ENCODE measurements at places on chromosomes 13 and 19.

DNA sequence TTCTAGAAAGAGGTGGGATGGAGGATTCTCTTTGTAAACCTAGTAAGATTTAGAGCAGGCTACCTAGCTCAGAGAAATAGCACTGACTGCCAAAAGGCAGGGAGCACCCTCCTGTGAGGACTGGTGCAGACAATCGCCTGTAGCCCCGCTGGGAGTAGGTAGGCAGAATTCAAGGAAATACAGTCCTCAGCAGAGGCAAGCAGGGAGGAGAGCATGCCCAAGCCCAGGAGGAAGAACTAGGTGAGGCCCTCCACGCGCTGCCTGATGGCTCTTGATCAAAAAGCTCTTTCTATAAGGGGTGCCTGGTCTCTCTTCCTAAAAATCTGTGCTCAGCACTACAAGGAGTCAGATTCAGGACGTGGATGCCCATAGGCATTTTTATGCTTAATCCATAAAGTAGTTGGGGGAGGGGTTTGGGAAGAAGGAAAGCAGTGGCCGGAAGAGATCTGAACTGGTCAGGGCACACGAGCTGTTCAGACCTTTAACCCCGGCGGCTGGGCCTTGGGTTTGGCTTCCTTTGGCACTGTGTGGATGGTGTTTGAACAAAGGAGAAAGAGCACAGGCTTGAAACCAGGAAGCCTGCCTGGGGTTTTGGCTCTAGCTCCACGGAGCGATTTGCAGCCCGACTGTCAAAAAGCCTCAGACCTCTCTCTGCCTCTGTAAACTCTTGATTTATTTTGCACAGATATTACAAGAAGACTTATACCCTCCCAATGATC, 320.6 kb downstream of the FOXO1 start:
- DNase-seq: peak; percentile 72

- DNase-seq: no peak
These were observed 17.9 kb downstream of the ZNF114 start for GRCh38 chr19:48287748-48288147.

DNA sequence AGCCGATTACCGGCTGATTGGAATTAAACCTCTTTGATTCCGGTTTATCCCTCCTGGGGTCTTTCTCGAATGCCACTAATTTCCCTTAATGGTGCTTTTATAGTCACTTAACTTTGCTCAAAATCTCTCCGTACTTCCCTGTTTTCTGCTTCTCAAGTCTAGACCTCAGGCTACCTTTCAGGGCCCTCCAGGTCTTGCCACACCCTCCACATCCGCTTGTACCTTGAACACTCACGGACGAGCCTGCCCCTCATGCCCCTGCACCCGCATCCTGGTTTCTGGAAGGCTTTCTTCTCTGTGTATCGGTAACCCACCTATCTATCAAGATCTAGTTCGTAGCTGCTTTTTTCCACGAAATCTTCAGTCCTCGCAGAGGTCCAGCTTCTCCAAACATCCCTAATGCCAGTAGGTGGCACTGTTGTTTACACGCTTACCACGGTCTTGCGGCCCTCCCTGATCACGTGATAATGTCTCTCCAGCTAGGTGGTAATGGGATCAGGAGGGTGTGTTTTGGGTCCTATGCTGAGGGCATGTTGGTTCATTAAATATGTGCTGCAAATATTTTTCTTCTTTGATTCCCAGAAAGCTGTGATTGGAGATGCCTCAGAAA, 13.8 kb downstream of the ATP12A start:
- no peak for DNase-seq

DNA sequence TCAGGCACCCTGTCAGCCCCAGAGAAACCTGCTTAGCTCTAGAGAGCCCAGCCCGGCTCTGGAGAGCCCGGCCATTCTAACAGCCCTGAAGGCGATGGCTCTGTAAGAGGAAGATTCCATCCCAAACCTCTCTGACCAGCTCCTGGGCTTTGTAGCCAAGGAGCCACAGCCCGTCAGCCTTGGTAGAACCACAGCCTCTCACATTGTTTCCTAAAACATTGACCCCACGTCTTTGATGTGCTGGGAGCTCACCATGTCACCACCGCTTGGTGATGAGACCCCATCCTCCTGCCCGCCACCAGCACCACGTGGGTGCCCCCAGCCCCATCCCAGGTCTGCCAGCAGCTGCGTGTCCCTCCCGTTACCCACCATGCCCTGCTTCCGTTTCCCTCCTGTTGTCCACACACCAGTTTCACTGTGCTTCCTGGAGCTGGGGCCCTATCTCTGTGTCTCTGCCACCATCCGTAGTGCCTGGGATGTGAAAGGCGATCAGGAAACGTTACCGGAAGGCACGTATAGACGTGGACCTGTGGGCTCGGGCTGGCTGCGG, 94.2 kb upstream of the MCF2L start:
- DNase-seq: no peak

GRCh38 chr13:22961835-22962537, 218.8 kb upstream of the SGCG start:
- no peak for DNase-seq

DNA sequence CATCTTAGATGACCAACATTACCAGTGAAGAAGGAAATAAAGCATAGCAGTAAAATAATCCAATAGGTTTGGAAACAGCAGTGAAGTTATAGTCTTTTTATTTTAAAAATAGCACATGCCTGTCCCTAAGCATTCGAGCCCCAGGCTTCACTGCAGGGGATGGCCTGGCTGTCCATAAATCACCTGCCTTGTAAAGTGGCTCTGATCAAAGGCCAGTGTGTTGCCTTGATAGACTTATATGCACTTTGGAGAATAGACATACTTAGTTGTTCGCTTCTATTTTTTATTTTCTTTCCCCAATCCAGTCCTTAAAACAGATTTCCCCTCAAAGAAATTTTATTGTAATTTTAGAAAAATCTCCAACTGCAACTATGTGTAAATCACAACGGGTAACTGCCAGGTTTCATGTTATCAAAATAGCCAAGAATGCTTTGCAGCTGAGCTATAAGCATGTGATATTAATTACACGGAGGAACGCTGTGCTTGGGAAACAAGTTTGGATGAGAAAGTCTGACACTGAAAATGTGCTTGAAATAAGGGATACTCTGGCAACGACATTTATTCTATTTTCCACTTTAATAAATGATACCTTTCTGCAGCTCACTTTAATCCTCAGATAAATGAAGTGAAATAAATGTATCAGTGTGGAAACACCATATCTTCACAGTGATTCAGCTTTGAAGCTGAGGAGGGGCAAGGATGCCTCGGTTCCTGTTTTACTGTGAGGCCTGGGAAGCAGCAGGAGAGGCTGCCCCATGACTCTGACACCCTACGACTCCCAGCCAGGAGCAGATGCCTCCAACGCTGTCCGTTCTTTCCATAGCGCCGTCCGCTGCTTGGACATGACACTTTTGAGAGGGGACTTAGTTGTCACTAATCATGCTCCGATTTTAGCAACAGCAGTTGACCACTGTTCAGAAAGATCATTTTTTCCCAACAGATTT, 5.5 kb upstream of the METTL21C start:
- DNase-seq: no peak

- no peak for DNase-seq
These were observed 7.1 kb downstream of the LMO7 start for GRCh38 chr13:75643182-75643581.

- no peak for DNase-seq
These were observed 320.1 kb downstream of the ZNF536 start for GRCh38 chr19:30692181-30692811.

DNA sequence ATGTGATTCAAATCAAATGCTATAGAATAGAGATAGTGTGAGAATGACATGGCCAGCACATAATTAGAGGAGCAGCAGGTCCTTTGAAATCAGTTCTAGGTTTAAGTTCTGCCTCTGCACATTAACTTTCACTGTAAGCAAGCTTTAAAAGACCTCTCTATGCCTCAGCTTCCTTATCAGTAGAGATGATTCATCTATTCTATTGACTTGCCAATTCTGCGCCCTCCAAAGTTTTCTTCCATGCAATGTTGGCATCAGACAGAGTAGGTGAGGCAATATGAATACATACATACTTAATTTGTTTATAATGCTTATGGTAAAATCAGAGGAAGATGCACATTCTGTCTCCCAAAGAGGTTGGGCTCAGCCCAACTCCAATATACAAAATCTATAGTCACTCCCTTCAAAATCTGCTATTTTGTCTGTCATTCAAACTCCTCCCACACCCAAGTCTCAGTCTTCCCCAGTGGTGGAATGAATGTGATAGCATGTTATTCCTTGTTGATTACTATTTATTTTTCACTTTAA, 525.5 kb downstream of the RFC3 start:
- DNase-seq: no peak

DNA sequence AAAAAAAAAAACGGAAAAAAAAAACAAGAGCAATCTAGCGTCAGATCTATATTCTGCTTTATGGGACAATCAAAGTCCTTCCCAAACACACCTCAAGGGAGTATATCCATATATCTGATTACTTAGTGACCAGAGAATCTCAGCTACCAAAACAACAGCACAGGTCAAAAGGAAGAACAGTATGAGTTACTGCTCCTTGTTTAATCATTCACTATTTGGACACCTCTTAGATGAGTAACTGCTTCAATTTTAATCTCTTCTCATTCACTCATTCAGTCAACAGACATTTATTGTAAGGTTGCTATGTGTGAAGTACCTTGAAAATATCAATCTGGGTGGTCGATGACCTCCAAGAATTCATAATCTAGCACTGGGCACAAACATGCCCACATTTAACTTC, 193.2 kb downstream of the IRS2 start:
- DNase-seq: no peak

- no peak for DNase-seq
These were observed 98.1 kb upstream of the IRS2 start for GRCh38 chr13:109884462-109884861.

GRCh38 chr19:13782537-13782936, 8.3 kb downstream of the C19orf53 start:
- no peak for DNase-seq

DNA sequence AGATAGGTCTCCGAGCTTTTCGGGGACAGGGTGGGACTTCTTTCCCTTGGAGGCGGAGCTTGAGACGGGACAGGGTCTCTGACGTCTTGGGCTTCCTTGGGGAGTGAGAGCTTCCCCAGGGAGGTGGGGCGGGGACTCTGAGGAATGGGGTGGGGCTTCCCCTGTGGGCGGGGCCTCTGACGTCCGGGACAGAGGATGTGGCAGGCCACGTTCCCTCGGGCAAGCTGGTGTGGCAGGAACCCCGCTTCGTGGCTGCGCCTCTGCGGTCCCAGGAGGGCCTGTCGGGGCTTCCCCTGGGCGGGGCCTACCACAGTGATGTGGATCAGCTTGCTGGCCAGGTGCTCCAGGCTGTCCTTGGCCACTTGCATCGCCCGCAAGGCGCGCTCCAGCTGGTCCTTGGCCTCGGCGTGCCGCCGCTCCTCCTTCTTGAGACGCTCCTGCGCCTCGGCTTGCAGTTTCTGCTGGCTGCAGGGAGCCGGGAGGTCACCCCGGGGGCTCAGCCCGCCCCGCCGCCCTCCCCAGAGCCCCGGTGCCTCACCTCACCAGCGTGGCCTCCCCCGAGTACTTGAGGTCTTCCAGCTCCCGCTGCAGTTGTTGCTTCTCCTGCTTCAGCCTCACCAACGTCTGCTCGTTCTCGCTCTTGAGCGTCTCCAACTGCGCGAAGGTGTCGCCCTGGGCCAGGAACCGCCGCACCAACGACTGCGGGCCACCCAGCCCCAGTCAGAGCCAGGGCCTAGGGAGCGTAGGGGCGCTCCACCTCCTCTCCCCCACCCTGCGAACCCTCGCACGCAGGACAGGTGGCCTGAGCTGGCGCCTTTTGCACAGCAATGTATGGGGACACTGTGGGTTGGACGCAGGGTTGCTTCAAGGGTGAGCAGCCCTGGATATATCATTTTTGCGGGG, 3.3 kb upstream of the RGL3 start:
- peak; percentile 94 for DNase-seq

GRCh38 chr13:30108913-30109237, 198.5 kb downstream of the KATNAL1 start:
- no peak for DNase-seq

- peak; percentile 76 for DNase-seq
These were observed 107.1 kb downstream of the UBL3 start for GRCh38 chr13:29743201-29743786.

GRCh38 chr13:52405369-52405766, 604 bp downstream of the THSD1 start:
- DNase-seq: no peak

GRCh38 chr19:4414144-4414799, 11.8 kb downstream of the CHAF1A start:
- DNase-seq: no peak

DNA sequence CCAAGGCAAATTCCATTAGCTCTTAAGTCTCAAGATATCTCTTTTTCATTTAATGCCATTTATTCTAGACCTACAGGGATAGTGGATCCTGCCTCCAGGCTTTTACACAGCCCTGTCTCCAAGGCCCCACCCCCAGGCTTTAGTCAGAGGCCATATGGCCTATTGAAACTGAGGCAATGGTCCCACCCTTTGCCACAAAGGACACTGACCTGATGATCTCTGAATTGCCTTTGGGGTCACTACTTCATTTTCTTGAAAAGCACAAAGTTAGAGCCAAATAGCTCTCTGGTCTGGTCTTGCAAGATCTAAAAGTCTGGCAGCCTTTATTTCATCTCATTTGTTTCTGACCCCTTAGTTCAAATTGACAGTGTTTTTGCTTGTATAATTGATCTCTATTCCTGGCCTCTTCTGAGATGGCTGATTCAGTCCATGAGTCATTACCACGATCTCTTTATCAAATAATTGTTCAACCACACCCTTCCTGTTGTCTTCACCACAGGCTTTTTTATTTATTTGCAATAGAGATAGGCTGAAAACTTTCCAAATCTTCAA, 209.8 kb downstream of the FGF14 start:
- no peak for DNase-seq

GRCh38 chr19:16370641-16371391, 46.2 kb downstream of the KLF2 start:
- DNase-seq: peak; percentile 58

GRCh38 chr19:43820098-43820883, 6.8 kb upstream of the ZNF283 start:
- peak; percentile 81 for DNase-seq

DNA sequence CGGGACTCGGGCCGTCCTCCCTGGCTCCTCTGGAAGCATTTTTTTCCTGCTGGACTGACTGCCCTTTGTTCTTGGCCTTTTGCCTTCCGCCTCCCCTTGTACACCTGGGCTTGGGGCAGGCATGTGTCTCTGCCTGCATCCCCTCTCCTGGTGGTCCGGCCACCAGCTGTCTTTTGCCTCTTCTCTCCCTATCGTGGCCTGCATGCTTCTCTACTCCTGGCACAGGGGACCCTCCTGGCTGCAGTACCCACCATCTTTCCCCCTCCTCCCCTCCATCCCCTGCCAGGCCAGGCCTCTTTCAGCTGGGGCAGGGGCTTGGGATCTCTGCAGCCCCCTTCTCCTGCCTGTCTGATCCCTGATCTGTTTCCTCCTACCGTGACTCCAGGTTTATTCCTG, 12.1 kb downstream of the WTIP start:
- no peak for DNase-seq

- DNase-seq: no peak
These were observed 133.5 kb downstream of the UQCRFS1 start for GRCh38 chr19:29079356-29080032.

DNA sequence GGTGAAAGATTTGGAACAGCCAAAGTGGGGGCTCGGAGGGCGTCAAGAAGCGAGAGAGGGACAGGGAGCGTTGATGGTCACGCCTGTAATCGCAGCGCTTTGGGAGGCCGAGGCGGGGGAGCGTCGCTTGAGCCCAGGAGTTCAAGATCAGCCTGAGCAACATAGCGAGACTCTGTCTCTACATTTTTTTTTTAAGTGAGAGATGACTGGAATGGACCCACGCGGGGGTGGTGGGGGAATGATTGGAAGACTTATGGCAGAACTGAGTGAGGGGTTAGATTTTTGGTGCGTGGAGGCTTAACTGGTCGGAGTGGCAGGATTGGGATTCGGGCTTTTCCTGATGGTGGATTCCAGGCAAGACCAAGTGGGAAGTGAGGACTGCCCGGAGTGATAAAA, 725 bp downstream of the PSMD8 start:
- no peak for DNase-seq

All from right cardiac atrium (tissue), 5 donors.